ENCODE measurements at places on chromosomes 5 and 9. TPM values are rescaled to one million over a fixed set of nuclear protein-coding genes. Genes with fewer than 3 reads are reported as not detected.

Gene ACER2
- 10.8 TPM for total RNA-seq

Gene ASPN
- not detected for total RNA-seq

GRCh38 chr5:13566871-13567339 lies 377.6 kb downstream of the DNAH5 start:
- DNase-seq, result peak; percentile 41

DNA sequence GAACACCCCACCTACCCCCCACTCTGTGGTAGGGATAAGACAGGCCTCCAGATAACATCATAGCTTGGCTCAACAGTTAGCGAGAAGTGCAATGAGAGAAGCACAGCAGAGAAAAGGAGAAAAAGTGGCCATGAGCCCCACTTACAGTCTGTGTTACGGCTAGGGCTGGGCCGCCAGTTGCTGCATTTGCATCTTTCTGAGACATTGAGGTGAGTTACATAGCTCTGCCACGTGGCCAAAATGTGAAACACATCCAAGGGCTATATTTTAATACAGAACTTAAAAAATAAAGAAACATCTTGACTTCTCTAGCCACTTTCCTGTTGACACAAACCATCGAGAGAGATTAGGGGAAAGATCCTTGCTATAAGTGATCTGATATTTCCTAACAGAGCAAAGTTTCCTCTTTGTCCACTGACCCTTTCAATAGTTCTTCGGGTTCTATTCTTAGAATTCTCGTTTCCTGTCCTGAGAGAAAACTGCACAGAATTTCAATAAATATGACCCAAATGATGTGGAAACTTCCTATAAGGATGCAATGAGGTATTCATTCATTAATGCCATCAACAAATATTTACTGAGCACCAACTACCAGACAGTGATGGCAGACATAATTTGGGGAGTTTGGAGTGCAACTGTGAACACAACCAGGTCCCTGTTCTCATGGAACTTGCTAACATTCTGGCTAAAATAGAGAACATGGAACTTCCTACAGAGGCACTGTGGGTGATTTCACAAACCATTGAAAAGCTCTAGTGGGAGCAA lies 3.2 kb upstream of the TLE4 start:
- DNase-seq, result no peak

Gene NUTM2G
- not detected for total RNA-seq

DNA sequence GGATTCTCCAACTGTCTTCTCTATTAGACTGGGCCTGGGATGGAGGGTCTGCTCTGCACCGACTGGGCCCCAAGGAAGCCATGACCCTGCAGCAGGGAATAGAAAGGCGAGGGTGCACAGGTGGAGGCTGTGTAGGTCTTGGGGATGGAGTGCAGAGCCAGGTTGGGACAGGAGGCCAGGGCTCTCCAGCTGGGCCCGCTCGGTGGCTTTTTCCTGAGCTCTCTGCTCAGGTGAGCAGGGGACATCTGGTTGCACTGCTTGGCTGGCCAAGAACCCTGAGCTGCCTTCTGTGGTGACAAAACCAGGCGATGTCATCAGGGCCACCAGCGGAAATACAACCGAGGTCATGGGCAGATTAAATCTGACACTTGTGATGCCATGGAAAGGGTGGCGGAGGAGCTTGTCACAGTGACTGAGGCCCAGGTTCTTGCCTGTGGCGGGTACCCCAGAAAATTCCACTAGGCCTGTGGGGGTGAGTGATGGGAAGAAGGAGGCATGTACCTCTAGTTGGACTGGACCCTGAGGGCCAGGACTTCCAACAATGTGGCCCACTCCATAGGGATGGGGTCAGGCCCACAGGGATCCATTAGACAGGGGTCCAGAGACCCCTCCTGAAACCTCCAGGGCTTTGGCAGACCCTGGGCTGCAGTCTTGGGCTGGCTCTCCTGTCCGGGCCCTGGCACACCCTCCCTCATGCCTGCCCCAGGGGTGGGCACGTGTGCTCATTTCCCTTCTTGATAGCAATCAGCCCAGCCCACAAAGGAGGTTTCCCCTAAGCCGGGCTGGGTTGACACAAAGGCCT lies 4.4 kb upstream of the IL3 start:
- DNase-seq, result no peak

- no peak for DNase-seq
Measured at GRCh38 chr9:71431931-71432330, 310.5 kb upstream of the TRPM3 start.

Gene INSL6
- total RNA-seq, result not detected

- DNase-seq, result no peak
Measured at GRCh38 chr9:128886211-128886891, 4.4 kb downstream of the LRRC8A start.

Gene SLC6A7
- total RNA-seq, result not detected

Gene CDC25C
- total RNA-seq, result 2.0 TPM

GRCh38 chr5:3599226-3600105 lies 3.8 kb downstream of the IRX1 start:
- DNase-seq, result no peak

GRCh38 chr5:5795074-5795771 lies 372.7 kb downstream of the ICE1 start:
- DNase-seq, result no peak

GRCh38 chr5:11780641-11781345 lies 123.5 kb downstream of the CTNND2 start:
- DNase-seq, result no peak

Gene SPINK13
- total RNA-seq, result not detected

Gene IL5
- not detected for total RNA-seq

DNA sequence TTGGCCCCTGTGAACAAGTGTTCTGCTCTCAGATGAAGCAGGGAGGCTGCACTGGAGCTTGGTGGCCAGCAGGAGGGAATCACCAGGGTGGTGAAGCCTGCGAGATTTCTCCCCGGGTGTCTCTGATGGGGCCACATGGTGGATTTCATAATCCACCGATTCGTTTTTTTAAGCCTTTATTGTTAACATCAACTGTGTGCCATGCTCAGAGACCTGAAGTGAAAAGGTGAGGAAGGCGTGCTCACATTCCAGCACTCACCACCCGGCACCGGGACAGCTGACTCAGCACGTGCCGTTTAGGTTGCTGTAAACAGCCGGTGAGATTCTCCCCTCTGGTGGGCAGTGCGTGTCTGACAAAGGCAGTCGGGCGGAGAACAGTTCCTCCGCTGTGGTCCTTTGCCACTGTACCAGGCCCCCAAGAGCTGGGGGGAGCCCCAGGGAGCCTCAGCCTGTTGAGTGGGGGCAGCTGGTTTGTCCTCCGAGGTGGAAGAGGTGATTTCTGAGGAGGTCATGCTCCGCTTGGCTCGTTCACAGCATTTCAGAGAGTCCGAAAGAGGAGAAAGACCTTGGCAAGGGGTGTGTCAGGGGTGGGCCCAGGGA lies 12.7 kb upstream of the AHRR start:
- DNase-seq, result peak; percentile 50

- no peak for DNase-seq
Measured at GRCh38 chr9:37046683-37047082, 12.6 kb upstream of the PAX5 start.

GRCh38 chr5:36722900-36723299 lies 116.5 kb downstream of the SLC1A3 start:
- no peak for DNase-seq

Gene FBXO4
- 4.8 TPM for total RNA-seq

Gene MRPS30
- 136 TPM for total RNA-seq

DNA sequence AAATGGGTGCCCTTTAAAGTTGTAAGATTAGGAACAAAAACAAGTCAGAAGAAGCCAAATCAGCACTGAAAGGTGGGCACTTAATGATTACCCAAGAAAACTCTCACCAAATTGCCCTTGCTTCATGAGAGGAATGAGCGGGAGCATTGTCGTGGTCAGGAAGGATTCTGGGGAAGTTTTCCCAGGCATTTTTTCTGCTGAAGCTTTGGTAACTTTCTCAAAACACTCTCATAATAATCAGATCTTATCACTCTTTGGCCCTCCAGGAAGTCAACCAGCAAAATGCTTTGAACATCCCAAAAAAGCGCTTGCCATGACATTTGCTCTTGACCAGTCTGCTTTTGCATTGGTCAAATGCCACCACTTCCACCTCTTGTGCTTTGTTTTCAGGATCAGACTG lies 10.4 kb upstream of the PCDHGC3 start:
- no peak for DNase-seq

DNA sequence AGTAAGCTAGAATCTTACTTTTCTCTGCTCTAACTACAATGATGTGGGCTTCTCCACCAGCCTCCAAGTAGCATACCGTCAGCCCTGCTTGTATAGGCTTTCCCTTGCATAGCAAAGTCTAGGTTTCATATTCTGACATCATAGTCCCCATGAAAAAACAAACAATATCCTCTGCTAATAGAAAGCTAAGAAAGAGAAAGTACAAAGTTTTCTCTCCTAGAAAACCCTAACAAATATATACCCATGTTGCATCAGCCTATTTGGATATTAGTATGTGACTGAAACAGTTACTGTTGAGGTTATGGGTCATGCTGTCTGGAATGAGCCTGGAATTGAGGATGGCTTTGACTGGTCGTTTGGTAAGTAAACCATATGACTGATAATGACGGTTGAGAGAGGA lies 1696.0 kb downstream of the MAT2B start:
- DNase-seq, result no peak

GRCh38 chr9:77856615-77857014 lies 175.0 kb downstream of the GNAQ start:
- DNase-seq, result no peak

GRCh38 chr5:166505067-166505466 lies 1786.4 kb upstream of the WWC1 start:
- no peak for DNase-seq

DNA sequence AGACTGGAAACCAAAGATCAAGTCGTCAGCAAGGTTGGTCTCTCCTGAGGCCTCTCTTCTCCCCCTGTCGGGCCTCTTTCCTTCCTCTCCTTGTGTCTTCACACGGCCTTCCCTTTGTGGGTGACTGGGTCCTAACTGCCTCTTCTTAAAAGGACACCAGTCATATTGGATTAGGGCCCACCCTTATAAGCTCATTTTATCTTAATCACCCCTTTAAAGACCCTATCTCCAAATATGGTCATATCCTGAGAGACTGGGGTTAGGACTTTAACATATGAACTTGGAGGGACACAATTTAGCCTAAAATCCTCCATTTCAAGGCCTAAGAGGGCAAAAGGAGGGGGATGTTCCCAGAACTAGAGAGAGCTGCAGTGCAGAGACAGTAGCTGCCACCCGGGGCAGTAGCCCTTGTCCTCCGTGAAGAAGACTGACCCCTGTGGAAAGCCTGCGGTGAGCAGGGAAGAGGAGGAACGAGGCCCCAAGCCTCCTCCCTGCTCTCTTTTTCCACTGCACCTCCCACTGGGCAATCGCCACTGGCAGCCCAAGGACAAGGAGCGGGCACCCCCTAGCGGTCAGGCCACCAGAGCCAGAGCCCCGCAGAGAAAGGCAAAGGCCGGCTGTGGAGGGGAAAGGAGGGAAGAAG lies 34.9 kb downstream of the CFAP90 start:
- no peak for DNase-seq

DNA sequence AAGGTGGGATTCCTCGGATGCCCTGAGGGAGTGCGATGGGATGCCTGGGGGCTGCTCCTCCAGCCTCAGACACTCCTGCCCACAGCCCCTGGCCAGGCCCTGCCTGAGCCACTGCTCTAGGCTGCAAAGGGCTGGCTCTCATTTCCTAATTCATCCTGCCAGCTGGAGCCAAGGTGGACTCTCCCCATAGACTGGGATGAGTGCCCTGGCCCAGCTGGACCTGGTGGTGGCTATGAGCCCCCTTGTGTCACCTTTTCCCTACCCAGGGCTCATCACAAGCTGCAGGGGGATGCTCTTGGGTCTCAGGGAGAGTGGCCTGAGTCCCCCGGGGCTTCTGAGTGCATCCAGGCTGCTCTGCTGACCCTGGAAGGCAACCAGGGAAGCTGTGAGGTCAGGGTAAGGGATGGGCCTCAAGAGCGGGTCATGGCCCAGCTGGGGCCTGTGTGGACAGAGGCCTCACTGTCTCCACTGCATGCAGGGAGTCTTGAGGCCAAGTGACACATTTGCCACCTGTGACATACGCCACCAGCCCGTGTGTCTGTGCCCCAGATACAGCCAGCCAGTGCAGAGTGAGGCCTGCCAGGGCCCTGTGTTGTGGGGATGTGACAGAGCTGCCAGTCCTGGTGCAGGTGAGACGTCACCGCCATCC lies 102.7 kb upstream of the IER5L start:
- DNase-seq, result no peak

DNA sequence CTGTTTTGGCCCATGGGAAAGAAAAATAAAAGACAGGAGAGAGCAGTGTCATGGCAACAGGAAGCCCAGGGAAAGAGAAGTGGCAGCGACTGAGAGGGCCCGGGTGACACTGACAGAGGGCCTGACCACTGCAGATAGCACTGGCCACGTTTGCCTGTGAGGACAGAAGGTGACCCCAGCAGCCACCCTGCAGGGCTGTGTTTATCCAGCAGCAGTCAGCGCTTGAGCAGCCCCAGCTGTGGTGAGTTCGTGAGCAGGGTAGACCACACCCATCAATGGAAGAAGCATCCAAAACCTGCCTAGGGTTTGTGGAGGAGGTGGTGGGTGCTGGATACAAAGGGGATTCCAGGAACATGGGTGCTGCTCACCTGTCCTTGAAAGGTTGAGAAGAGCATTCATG lies 222.5 kb downstream of the MARCHF11 start:
- no peak for DNase-seq

Gene GHR
- 0.63 TPM for total RNA-seq

DNA sequence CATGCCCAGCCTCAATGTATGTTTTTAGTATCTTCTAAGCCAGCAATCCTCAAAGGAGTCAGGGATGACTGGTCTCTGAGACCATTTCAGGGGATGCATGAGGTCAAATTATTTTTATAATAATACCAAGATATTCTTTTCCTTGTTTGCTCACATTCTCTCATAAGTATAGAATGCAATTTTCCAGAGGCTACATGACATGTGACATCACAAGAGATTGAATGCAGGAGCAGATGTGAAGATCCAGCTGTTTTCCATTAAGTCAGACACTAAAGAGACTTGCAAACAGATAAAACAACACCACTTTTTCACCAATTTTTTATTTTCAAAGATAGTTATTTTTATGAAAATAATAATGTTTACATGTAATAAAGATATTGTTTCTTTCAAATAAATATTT lies 22.0 kb upstream of the FREM1 start:
- DNase-seq, result no peak

GRCh38 chr5:59749782-59750520 lies 143.6 kb downstream of the PDE4D start:
- DNase-seq, result no peak

GRCh38 chr5:32909207-32909606 lies 198.1 kb downstream of the NPR3 start:
- no peak for DNase-seq

Gene ZDHHC11B
- 0.55 TPM for total RNA-seq

Gene ZNF622
- total RNA-seq, result 60.8 TPM

Gene FGFR4
- total RNA-seq, result 16.4 TPM
